ENCODE measurements at places on chromosomes 1 and 21.
A peak's percentile ranks its signal among the peaks of the same experiment; 100 is the strongest.

DNA sequence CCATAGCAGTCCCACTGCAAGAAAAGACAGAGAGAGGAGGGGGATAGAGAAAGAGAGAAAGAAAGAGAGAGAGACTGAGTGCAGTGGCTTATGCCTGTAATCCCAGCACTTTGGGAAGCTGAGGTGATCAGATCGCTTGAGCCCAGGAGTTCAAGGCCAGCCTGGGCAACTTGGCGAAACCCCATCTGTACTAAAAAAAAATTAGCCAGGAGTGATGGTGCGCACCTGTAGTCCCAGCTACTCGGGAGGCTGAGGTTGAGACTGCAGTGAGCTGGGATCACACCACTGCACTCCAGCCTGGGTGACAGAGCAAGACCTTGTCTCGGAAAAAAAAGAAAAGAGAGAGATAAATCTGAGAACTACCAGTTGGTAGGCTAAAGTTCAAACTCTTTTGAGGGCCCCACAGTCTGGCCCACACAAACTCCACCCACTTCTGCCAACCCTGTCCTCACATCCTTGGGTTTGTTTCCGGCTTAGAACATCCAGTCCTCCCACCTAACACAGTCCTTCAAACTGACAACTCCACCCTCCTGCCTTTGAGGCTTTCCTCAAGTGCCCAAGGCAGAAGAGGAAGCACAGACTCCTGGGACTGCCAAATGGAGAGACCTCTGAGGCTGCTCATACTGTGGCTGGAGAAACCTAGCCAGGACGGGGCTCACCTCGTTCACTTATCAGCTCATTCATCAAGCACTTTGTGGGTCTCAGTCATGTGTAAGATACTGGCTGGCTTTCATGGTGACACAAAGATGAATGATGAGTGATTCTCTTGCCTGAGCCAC lies 20.1 kb downstream of the TFAP2E start:
- DNase-seq = no peak

- peak; percentile 11 for DNase-seq
Observed at GRCh38 chr1:198042168-198042567, 114.6 kb upstream of the NEK7 start.

DNA sequence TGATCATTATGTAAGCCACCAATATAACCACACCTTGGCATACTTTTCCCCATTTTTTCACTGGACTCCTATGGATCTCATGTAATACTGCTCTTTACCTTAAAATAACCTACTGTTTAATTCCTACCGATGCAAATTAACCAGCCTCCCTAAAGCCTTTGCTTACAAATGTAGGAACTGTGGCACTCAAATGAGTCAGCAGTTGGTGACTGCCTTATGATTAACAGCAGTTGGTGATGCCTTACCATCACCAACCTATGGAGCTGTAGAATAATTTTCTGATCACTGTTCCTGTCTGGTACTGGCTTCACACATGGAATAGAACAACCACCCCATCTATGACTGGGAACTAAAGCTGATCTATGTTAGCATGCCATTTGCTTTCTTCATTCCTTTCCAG lies 7.8 kb upstream of the NUDT17 start:
- DNase-seq = no peak

GRCh38 chr1:183648042-183648441 lies 5.1 kb downstream of the APOBEC4 start:
- no peak for DNase-seq

GRCh38 chr1:27570356-27570755 lies 33.6 kb downstream of the AHDC1 start:
- DNase-seq = no peak

GRCh38 chr1:95625224-95625623 lies 391.2 kb downstream of the RWDD3 start:
- no peak for DNase-seq

DNA sequence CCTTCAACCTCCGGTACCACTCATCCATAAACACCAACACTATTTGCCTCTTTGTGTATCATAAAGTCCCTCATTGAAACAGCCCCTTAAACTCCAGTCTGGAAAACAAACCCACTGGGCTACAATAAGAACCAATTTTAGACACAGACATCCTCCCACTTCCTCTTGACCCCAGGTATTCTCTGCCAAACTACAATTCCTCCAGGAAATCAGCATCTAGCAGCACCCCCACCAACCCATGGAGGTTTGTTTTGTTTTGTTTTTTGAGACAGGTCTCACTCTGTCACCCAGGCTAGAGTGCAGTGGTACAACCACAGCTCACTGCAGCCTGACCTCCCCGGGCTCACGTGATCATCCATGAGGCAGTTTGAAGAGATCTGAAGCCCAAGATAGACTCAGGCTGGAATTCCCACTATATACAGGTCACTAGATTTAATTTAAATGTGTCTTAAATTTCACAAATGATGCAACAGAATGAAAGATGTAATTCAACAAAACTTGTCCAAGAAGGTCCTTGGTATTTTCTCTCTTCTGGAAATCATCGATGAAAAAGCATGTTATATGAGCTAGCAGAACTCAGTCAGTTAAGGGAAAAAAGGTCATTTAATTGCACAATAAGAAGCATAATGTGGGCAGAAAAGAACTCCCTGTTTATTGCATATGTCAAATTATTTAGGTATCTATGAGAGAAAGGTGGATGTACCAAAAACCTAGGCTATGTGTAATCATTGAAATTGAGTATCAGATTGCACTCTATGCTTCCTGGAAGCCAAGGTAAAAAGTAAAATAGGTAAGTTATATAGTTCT lies 30.3 kb downstream of the TCP10L start:
- DNase-seq = peak; percentile 18

- DNase-seq = peak; percentile 25
Observed at GRCh38 chr1:192592981-192593708, 17.6 kb downstream of the RGS1 start.

DNA sequence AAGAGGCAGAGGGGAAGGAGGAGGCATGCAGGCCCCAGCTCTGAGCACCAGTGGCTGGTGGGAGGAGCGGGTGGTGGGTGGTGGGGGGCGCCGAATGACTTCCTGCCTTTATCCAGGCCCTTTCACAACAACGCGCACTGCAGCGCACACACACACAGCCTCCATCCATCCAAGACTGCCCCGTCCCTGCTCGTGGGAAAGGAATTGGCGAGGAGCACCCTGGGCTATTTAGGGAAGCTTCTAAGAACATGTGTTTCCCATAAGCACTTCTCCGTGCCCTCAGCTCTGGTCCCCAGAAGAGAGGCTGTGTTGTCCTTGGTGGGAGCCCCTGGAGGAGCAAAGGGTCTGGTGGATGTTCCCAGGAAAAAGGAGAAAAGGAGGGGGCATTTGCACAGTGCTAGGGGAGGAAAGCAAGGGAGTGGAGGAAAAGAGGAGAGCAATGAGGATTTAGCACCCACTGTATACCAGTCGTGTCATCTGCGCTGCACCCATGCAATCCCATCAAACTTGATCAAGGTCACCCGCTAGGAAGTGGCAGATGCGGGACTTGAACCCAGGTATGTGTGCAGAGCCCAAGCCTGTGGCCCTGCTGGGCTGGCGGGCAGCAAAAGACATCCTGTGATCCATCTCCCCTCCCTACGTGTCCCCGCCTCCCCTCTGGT lies 28.1 kb downstream of the EPHA2 start:
- DNase-seq = no peak

DNA sequence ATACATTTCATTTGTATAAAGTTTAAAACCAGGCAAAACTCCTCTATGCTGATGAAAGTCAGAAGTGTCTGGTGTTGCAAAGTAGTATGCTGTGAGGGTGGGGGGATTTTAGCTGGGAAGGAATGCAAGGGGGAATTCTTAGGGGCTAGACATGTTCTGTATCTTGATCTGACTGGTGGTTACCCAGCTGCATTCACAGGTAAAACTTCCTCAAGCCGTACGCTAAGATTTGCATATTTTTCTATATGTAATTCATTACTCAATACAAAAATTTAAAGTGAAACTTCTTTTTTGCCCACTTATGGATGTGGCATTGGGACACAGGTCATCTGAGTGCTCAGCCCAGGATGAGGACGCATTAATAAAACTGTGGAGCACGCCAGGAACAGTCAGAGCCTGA lies 323.3 kb downstream of the PAPPA2 start:
- DNase-seq = no peak

DNA sequence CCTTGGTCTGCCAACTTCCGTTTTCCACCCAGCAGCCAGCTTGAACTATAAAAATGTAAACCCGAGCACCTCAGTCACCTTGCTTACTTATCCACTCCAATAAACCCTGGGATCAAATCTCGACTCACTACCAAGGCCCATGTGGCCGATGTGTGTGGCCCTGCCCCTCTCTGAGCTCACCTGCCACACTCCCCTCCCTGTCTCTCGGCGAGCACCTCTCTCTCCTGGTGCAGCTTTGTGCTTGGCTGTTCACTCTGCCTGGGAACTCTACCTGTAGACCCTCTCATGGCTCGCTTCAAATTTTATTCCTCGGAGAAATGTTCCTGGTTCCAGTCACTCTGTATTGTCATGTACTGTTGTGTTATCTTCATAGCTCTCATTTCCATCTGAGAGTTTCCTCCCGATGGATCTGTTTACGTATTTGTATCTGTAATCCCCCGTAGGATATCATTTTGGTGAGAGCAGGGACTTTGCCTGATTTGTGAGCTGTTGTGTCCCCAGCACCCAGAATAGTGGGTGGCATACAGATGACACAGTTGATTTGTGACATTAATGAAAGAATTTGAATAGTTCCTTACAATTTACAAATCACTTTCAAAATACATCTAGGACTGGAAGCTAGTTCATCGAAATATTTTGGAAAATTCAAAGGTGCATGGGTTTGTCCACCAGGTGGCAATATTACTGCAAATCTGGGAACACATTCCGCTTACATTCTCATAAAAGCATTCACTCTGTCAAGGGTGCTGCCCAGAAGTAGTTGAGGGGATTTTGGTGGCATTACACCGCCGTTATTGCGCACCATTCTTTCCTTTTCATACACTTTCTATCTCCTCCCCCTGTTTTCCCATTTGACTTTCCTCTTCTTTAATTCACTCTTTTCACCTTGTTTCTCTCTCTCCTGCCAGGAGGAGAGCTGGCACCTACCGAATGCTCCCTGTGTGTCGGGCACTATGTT lies 95.3 kb downstream of the ABCA4 start:
- DNase-seq = peak; percentile 64

- DNase-seq = no peak
Observed at GRCh38 chr1:186628910-186629309, 51.3 kb downstream of the PTGS2 start.
